Activated CD8-positive, alpha-beta T cell treated with anti-CD3 and anti-CD28 coated beads, Interleukin-2, amount 10 ng/mL, durations not matched to agents 7 days and 5 days (primary cell): ENCODE measurements at places on chromosomes 6 and 20. TPM values are rescaled to one million over a fixed set of nuclear protein-coding genes. Genes with fewer than 3 reads are reported as not detected.
A peak's percentile ranks its signal among the peaks of the same experiment; 100 is the strongest.

- DNase-seq = peak; percentile 56
Measured at GRCh38 chr20:29878777-29879442, 1378.6 kb upstream of the DEFB115 start.

DNA sequence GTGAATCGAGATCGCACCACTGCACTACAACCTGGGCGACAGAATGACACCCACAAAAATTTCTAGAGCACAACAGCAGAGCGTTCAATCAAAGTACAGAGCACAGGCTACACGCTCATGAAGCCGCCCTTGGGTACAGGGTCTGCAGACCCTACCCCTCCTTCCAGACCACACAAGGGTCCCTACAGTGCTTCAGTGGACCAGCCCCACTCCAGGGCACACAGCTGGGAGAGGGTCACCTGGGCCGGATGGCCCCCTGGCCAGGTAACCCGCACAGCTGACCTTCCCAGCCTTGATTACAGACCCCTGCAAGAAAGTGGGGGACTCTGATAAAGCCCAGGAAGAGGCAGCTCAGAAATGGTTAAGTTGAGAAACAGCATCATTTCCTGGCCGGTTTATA lies 63.6 kb downstream of the RIPOR3 start:
- DNase-seq = no peak

- DNase-seq = no peak
Measured at GRCh38 chr6:19805129-19805481, 32.1 kb upstream of the ID4 start.

- DNase-seq = peak; percentile 49
Measured at GRCh38 chr6:159871906-159872305, 18.9 kb upstream of the MAS1 start.

DNA sequence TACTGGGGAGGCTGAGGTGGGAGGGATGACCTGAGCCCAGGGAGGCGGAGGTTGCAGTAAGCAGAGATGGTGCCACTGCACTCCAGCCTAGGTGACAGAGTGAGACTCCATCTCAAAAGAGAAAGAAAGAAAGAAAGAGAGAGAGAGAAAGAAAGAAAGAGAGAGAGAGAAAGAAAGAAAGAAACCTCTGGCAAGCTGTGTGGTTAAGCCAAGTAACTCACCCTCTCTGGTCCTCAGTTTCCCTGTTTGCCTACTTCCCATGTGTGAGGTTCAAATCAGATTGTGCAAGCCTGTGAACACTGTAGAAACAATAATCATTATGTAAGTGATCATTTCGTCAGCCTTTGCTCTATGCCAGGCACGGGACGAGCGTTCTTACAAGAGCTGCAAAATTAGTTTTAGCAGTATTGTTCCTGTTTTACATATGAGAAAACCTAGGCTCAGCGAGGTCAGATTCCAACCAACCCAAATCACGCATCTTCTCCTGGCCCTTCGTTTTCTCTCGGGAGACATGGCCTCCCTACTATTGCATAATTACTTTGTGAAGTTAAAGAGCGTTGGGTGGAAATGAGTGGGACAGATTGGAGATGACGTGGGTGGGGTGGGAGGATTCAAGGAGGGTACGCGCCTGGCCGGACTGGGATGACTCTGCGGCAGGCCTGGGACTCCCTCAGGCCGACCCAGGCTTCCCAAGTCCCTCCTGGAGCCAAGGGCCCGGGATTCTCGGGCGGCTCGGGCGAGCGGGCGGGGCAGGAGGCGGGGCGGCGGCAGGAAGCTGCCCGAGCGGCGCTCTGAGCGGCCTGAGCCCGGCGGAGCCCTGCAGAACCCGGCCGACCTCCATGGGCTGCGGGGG lies at the start of gene SNX21:
SNX21 (plus strand) TSS at position 770 of the 853 bp plus-strand sequence. CDS start 121 bp downstream, outside the sequence.
- DNase-seq = peak; percentile 29

- no peak for DNase-seq
Measured at GRCh38 chr6:137704802-137705159, 162.3 kb upstream of the TNFAIP3 start.

GRCh38 chr6:7888587-7889357 lies 21.8 kb downstream of the TXNDC5 start:
- DNase-seq = no peak

DNA sequence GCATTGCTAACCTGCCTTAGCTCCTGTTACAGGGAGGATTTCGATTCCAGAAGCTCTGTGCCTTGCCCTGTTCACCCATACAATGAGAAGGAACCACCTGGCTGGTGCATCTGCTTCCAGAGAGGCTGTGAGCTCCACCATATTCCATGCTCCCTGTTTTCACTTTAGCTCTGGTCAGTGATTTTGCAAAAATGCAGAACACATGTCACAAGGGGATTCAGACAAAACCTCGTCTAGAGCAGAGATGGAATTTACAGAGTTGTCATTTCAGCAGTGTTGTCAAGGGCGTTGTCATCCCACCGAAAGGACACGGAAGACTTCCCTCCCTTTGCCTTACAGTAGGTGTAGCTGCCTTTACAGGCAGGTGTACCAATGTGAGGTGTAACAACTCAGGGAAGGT lies 223.0 kb upstream of the ARID1B start:
- no peak for DNase-seq

- no peak for DNase-seq
Measured at GRCh38 chr6:87661016-87661415, 41.0 kb downstream of the AKIRIN2 start.

DNA sequence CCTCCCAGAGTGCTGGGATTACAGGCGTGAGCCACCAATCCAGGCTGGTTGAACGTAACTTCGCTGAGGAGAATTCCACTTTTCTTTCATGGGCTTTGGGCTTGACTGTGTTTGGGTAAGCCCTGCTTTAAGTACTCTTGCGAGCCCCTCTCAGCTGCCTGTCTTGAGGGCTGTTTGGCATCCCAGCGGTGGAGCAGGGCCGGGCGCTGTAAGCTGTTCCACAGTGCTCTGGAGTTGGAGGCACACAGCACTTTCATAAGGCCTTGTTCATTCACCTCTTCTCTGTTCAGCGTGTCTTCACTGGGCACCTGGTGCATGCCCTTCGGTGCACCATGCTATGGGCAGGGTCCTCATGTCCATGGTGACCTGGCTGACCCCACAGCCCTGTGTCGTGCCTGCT lies 21.6 kb downstream of the PNLDC1 start:
- DNase-seq = no peak

GRCh38 chr20:42093542-42094440 lies 475.6 kb upstream of the CHD6 start:
- DNase-seq = no peak

GRCh38 chr6:7631466-7631865 lies 41.5 kb downstream of the SNRNP48 start:
- no peak for DNase-seq

DNA sequence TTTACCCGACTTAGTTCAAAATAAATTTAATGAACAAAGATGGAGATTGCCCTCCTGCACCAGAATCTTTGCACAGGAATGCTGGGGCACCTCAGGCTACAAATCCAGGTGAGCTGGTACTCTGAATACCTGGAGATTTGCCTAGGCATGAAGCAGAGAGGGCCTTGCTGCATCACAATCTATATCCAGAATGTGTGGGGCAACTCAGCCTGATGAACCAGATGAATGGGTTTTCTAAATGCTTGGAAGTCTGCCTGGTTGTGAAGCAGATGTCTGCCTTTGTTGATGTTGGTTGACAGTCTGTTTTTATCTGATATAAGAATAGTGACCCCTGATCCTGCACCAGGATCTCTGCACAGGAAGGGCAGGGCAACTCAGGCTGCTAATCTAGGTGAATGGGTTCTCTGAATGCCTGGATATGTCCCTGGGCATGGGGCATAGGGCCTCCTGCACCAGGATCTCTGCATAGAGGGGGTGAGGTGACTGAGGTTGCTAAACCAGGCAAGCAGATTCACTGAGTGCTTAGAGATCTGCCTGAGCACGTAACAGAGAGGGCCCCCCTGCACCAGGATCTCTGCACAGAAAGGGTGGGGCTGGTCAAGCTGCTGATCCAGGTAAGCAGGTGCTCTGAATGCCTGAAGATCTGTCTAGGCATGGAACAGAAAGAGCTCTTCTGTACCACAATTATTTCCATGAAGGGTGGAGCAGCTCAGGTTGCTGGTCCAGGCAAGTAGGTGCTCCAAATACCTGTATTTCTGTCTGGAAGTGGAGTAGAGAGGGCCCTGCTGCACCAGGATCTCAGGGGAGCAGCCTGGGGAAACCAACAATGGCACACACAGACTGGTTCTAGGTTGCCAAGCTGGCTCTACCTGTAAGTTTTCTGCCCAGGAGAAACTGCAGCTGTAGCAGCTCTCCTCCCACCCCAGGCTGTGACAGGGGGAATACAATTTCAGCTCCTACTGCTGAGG lies 437.5 kb downstream of the MMUT start:
- no peak for DNase-seq

GRCh38 chr20:54366669-54367344 lies 108.6 kb upstream of the DOK5 start:
- DNase-seq = no peak

- no peak for DNase-seq
Measured at GRCh38 chr6:33136310-33136900, 55.9 kb downstream of the COL11A2 start.

- no peak for DNase-seq
Measured at GRCh38 chr20:41392295-41392694, 25.7 kb upstream of the EMILIN3 start.

DNA sequence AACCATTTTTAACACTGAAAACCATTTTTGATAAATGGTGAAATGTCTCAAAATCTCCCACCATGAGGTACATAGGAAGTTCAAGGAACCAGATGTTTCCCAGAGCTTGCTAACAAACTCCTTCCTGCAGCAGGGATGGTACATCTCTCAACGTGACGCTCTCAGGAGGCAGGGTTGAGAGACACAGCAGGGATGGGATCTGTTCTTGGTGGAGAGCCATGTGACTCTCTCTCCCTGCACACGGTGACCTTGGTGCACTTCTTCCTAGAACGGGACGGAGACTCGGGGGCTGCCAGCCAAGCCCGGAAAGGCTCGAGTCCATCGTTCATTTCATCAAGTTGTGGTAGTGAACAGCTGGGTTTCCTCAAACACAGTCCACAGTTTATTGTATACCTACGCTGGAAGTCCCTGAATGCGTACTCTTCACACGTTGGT lies 94.2 kb downstream of the FAM50B start:
- no peak for DNase-seq

DNA sequence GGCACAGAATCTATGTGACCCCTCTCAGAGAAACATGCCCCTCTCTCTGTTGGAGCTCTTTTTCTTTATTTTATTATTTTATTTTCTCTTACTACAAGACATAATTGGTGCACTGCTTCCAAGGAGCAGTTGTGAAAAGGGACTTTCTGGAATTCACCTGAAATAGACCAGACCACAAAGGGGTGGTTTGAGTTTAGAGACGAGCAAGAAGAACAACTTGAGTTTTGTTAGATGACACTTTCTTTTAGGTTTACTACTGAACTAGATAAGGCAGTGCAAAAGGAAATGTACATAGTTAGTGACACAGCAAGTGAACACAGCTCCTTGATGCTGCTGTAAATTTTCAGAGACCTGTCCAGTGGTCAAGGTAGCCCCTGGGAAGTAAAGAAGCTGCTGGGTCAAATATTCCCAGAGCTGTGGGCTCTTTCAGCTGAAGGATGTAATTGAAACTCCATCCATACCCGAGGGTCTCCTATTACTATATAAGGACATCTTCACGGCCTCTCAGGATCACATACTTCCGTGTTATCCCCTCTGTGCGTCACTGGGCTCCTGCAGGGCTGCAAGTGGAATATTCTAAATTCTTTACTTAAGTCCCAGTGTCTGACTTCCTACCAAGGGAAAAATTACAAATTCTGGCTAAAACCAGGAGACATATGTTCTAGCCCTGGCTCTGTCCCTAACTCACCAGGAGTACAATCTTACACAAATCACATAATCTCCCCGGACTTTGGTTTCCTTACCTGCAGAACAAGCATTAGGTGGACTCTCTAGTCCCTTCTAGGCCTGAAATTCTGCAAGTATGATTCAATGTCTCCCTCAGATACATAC lies 69.1 kb upstream of the ADTRP start:
- DNase-seq = no peak

- DNase-seq = peak; percentile 25
Measured at GRCh38 chr20:51129147-51129776, 106.4 kb upstream of the KCNG1 start.

DNA sequence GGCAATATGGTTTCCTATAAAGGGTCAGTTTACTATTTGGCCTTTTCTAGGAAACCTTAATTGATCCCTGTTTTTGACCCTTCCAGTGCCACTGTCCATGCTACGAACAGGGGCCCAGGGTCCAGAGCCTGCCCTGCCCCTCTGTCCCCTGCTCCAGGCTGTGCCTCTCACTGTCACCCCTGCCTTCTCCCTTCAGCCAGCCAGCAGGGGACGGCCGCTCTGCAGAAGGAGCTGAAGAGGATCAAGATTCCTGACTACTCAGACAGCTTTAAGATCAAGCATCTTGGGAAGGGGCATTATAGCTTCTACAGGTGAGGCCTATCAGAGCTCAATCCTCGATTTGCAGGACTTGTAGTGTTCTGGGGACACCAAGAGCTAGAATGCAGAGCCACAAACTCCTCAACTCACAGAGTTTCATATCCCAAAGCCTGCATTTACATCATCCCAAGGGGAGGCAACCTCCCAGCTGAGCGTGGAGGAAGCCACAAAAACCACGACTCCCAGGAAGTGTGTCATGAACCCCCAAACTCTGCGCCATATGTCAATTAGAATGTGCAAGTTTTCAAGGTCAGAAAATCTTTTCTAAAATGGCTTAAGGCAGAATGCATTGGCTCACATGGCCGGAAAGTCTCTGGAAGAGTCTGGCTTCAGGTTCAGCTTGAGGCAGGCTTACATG lies 3.6 kb downstream of the BPI start:
- no peak for DNase-seq

- no peak for DNase-seq
Measured at GRCh38 chr6:19478992-19479391, 358.2 kb upstream of the ID4 start.

DNA sequence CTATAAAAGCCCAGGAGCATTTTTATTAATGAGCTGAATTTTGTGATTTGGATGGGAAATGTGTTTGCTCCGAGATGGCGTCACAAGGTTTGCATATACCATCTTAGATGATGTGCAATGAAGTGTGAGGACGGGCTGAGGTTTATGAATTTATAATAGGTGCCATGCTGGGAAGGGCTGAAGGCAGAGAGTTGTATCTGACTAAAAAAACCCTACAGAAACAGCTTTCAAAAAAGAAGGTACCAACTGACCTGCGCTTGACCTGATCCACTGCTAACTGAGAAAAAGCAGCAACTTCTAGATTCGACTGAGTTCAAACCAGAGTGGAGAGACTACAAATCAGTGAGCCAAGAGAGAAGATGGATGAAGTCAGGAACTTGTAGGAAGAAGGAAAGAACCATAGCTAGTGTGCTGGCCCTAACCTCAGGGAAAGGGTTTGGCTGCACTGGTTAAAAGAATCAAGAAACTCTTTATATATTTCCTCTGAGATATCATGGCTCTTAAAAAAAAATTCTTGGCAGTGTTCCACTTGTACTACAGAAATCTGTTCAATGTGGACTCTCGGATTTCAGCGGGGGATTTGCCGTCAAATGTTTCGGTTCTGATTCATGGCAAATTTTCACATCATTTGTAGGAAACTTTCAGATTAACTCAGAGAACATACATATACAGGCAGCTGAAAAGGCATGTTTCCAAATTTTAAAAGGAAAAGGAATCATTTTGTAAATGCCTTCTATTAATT lies 56.5 kb upstream of the HDGFL1 start:
- no peak for DNase-seq

CDH22 gene
- total RNA-seq = not detected

PBOV1 gene
- not detected for total RNA-seq

SMOC2 gene
- not detected for total RNA-seq

LST1 gene
- 139 TPM for total RNA-seq

MAK gene
- 0.05 TPM for total RNA-seq

PPP1R14C gene
- not detected for total RNA-seq

STMND1 gene
- total RNA-seq = not detected

BPIFB4 gene
- not detected for total RNA-seq
